Liver (tissue), 10 donors: ENCODE measurements at places on chromosomes 6 and 20. TPM values are rescaled to one million over a fixed set of nuclear protein-coding genes. Genes with fewer than 3 reads are reported as not detected.

- DNase-seq = no peak
Measured at GRCh38 chr6:106411056-106411455, 50.5 kb downstream of the CRYBG1 start.

DNA sequence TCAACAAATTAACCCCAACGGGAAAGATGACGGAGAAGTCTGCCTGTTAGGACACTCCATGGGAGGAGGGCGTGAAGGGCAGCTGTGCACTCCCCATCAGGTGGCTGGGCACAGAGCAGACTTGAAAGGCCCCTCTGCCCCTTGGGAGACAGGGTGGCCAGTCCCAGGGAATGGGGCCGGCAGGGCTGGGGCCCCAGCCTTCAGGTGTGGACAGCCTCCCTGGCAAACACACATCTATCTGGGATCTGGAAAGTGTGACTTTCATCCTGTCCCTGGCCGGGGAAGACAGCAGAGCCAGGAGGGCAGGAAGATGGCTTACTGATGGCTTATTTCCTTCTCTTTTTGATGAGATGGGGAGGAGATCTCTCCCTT lies 4.5 kb upstream of the FRMD1 start:
- DNase-seq = no peak

DNA sequence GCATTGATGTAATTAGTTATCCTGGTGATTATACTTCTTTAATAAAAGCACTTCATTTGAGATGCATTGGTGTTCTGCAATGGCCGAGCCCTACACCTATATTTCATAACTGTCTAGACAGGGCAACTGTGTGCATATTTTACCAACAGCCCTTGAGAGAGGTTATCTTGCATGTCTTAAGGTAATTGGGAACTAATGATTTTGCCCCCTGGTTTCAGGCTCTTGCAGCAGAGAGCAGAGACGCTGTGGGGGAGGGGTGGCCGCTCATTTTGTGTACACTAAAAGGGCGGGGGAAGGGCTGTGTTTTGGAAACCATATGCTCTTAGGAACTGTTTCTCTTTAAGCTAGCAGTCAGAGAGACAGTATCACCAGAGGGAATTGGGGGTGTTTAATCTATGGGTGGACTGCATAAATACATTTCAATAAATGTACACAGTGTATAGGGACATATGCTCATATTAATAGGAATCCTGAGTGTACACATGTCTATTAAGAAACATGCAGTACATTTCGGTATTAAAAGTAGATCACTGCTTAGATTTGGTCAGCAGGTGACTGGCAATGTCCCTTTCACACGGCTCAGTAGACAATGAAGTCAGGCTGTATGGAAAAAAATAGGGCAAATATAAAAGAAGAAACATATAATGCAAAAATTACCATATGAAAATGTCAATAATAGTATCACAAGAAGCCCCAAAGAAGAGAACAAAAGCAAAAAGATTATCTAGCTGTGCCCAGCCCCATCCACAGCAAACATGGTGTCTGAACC lies 402.9 kb upstream of the CITED2 start:
- DNase-seq = no peak

DNA sequence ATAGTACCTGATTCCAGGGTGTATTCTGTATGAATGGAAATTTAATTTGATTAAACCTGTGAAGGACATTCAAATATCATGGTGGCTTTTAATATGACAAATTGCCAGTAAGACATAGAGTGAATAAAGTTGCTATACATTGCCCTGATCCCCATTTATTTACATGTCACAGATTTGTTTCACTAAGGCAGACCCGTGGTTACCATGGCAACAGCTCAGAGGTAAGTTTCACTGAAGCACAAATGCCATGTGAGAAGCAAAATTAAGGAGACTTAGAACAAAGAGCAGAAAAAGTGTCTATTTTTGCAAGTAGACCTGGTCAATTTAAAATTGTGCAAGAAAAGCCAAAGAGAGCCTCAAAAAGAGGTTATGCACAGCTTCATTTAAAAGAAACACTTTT lies 63.7 kb downstream of the PXDC1 start:
- DNase-seq = no peak

DNA sequence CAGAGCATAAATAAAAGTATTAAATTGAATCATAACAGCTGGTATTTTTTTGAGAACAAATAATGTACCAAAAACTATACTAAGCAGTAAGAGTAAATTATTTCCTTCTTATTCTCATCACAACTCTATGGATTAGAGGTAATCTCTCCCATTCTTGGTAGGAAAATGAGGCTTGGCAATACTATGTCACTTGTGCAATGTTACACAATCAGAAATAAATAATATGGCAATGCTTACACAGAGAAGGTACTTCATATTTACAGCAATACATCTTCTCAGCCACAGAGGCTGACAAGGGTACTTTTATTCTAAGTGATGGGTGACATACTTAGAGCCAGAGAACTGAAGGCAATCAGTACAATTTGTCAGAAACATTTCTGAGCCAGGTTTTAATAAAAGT lies 3.9 kb downstream of the DST start:
- no peak for DNase-seq

DNA sequence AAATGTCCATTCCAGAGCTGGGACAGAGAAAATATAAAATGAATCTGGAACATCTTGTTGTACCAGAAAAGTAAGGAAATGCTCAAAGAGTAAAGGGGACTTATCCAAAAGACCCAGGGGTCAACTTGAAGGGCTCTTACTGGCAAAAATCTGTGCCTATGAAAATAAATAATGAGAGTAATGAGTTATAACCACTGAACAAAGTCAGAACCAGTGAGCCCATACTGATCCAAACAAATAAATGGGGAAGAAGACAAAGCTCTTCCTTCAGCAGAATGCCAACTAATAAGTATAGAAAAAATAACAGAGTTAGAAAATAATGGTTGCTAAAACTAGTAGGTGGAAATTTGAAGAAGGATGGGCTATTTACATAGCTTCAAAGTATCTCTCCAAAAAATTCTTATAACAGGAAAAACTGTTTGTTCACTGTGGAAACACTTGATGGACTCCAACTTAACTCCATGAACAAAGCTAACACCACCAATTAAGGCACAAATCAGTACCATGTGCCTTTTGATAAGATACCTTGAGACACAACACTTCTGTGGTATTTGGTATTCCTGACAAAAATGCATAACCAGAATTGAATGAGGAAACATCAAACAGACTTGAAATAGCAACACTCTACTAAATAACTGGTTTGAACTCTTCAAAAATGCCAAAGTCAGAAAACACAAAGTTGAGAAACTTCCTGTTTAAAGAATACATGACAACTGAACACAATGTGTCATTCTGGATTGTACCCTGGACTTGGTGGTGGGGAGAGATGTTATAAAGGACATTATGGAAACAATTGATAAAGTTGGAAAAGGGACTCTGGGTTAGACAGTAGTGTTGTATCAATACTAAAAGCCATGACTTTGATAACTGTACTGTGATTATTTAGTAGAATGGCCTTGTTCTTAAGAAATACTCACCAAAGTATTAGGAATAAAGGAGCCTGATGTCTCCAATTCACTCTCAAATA lies 197.5 kb downstream of the ISM1 start:
- no peak for DNase-seq

- peak; percentile 56 for DNase-seq
Measured at GRCh38 chr6:12012558-12013306, 620 bp downstream of the HIVEP1 start.

DNA sequence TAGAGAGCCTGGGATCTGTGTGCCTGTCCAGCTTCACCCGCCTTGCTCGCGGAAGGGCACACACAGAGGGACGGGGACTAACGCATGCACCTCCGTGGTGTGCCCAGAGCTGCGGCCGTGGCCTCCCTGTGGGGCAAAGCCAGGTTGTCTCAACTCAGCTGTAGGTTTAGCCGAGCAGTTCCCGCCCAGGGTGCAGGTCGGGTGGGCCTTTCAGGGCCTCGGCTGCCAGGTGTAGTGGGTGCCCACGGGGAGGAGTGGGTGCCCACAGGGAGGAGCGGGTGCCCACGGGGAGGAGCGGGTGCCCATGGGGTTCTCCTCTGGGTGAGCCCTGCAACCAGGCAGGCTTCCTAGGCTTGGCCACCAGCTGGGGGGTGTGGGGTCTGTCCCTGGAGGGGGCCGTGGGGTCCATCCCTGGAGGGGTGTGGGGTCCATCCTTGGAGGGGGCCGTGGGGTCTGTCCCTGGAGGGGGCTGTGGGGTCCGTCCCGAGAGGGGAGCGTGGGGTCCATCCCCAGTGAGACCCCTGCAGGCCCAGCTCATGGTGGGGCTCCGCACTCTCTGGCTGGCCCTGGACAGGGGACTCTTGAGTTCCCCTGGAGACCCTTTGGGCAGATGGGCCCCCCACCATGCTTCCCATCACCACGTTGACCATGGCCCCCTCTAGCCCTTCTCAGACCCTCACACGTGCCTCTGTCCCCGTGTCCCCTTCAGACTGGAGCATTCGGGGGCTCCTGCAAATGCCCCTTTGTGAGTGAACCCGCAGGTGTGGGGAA lies 37.8 kb upstream of the CHRNA4 start:
- no peak for DNase-seq

- no peak for DNase-seq
Measured at GRCh38 chr20:1630186-1630585, 10.4 kb upstream of the SIRPB1 start.

DNA sequence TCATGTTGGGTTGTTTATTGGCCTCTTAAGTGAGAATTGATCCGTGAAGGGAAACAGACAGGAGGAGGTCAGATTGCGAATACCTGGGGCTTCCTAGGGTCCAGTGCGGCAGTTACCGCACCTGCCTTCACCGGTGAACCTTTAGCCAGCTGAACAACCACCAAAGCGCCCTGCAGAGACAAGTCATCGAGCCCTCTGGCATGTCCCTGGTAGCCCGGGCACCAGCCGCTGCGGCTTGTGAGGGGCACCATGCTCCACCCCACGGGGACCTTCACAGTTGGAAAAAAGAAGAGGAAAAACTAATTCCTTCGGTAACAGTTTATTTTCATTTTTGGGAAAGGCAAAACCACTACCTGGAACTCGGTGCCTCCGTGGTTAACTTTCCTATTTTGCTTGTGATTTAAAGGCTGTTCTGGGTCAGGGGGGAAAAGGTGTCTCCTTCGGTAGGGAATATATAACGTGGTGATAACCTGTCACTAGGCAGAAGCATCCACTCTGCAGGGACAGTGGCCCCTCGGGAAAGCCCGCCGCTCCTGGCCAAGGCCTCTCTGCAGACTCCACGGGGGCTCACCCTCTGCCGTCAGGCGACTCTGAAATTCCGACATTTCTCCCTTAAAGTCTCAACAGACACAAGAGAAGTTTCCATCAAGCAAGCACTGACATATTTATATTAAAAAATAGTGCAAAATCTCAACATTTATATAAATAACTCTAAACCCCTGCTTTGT lies 30.7 kb upstream of the ZBP1 start:
- DNase-seq = peak; percentile 29

GRCh38 chr6:33592595-33593413 lies 12.7 kb upstream of the BAK1 start:
- peak; percentile 34 for DNase-seq

DNA sequence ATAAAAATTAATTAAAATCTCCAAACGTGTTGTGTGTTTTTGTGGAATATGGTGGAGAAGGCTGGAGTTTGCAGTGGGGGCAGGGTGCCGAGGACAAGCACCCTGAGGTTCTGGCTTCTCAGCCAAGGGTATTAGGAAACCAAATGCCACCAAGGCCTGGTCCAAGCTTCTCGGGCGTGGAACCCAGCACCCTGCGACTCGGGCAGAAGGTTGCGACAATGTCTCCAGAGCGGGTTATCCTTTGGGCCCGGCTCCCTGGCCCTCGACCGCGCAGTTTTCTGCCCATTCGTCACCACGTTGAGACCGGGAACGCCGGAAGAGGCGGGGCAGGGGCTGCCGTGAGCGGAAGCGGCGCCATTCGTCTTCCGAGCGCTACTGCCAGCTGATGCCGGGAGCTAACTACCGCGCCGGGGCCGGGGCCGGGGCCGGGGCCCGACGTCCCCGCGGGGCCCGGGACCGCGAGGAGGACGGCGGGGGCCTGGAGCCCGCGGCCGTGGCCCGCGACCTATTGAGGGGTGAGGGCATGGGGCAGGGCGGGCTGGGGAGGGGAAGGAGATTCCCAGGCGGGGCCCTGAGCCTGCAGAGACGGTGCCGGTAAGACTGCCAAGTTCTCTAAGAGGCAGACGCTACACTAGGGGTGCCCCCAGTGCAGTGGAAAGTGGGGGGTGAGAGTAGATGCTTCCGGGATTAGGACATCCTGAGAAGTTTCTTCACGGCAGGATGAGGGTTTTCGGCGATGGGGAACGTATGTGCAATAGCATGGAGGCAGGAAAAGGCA lies at the start of gene RRP36:
RRP36 (plus strand) TSS at position 354 of the 778 bp plus-strand sequence; CDS start at position 386, 32 bp downstream.
- DNase-seq = peak; percentile 78

DNA sequence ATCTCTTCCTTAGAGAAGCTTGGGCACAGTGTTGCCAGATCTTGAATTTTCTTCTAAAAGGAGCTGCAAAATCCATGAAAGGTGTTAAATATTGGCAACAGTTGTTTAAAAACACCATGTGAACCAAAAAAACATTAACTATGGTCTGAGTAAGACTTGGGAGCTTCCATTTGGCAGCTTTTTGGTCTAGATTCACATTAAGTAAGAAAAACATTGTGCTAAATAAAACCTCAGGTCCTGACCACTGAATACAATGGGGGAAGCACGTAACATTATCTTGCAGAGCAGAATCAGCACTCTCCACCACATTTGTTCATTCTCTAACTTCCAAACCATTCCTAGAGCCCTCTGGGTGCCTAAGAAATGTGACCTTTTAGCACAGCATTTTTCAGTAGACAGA lies 437.6 kb upstream of the PLCB4 start:
- DNase-seq = no peak

GRCh38 chr6:43347444-43347843 lies 22.0 kb downstream of the ZNF318 start:
- DNase-seq = no peak

DNA sequence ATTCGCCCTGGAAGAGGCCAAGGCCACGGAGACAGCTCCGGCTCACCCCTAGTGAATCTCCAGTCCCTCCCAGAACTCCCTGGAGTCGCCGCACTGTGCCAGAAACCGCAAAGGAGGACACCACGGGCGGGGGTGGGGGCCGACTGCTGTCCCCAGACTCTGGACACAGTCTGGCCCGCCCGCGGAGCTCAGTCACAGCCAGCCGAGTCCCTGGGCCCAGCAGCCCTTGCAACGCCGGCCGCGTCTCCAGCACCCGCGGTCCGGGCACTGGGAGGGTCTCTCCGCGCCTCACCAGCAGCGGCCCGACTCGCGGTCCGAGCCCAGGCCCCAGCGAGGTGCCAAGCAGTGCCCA lies 518 bp downstream of the PEX6 start:
- DNase-seq = peak; percentile 56

Gene HAO1
- total RNA-seq = 17.8 TPM

Gene GPR6
- not detected for total RNA-seq

Gene NINL
- 2.8 TPM for total RNA-seq

Gene GRM1
- total RNA-seq = under 0.01 TPM

Gene FHL5
- 0.33 TPM for total RNA-seq

Gene FAM217A
- not detected for total RNA-seq

Gene PSMB8
- 39.1 TPM for total RNA-seq
